ENCODE measurements at places on chromosomes 6 and 20. TPM values are rescaled to one million over a fixed set of nuclear protein-coding genes. Genes with fewer than 3 reads are reported as not detected.

Gene FAM162B
- total RNA-seq, result 1.4 TPM

Gene SASH1
- total RNA-seq, result 43.3 TPM

Gene KIFC1
- total RNA-seq, result 1.4 TPM

Gene PRL
- total RNA-seq, result not detected

Gene ARID1B
- total RNA-seq, result 28.7 TPM

Gene F13A1
- total RNA-seq, result not detected

Gene FAM83C
- total RNA-seq, result not detected

Gene SLC22A2
- total RNA-seq, result not detected

Gene VIP
- not detected for total RNA-seq

Gene BFSP1
- total RNA-seq, result 2.8 TPM

Gene CNBD2
- total RNA-seq, result 1.6 TPM

Gene OTOR
- not detected for total RNA-seq

Gene ZSCAN31
- total RNA-seq, result 7.8 TPM

Data from smooth muscle cell of bladder (primary cell).